Stimulated activated CD8-positive, alpha-beta memory T cell treated with anti-CD3 and anti-CD28 coated beads, Interleukin-4, amount 100 ng/mL, for 24 hours (primary cell): ENCODE measurements at places on chromosomes 7 and 10.

GRCh38 chr7:101099969-101100781, 14.9 kb downstream of the TRIM56 start:
- peak; percentile 50 for DNase-seq

DNA sequence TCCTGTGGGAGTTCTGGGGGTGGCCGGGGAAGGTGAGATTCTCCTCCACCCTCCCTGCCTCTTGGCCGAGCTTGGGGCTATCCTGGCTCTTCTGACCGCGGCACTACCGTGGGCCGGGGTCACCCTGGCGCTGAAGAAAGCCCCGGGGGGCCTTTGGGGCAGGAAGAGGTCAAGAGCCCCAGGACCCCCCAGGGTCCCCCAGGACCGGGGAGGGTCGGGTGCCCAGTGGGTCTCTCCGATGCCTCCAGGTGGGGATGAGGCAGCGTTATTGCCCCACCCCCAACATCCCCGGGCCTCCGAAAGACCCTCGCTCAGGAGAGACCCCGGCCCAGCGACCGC, 439 bp upstream of the KNDC1 start:
- DNase-seq: no peak

- no peak for DNase-seq
Observed at GRCh38 chr7:142923391-142923790, 10.2 kb downstream of the TRPV5 start.

DNA sequence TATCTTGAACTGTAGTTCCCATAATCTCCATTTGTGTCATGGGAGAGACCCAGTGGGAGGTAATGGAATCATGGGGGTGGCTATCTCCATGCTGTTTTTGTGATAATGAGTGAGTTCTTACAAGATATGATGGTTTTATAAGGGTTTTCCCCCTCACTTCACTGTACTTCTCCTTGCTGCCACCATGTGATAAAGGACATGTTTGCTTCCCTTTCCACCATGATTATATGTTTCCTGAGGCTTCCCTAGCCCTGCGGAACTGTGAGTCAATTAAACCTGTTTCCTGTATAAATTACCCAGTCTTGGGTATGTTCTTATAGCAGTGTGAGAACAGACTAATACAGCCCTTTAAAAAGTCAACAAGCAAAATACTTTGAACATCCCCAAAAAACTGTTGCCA, 427.7 kb downstream of the HTR7 start:
- no peak for DNase-seq

DNA sequence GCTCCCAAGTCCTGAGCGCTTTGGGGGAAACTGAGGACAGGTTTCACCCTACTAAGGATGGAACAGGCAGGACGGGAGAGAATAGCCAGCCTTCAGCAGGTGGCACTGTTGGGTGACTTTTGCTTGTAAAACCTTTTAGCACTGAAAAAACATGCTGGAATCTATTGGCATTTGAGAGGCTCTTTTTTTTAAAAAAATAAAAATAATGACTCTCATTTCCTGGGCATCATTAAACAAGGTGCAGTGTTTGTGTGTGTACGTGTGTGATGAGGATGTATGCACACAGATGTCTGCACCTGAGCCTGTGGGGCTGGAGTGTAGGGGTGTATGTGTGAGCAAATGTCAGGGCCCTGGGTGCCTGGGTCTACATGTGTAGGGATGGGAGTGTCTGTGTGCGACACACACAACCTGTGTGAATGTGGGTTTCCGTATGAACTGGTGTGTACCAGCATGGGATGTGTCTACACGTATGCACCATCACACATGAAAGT, 177.9 kb downstream of the RPS24 start:
- DNase-seq: no peak
